Stimulated activated CD8-positive, alpha-beta memory T cell treated with anti-CD3 and anti-CD28 coated beads, Interleukin-15, amount 100 ng/mL, for 48 hours (primary cell): ENCODE measurements at places on chromosomes 1 and 21.

DNA sequence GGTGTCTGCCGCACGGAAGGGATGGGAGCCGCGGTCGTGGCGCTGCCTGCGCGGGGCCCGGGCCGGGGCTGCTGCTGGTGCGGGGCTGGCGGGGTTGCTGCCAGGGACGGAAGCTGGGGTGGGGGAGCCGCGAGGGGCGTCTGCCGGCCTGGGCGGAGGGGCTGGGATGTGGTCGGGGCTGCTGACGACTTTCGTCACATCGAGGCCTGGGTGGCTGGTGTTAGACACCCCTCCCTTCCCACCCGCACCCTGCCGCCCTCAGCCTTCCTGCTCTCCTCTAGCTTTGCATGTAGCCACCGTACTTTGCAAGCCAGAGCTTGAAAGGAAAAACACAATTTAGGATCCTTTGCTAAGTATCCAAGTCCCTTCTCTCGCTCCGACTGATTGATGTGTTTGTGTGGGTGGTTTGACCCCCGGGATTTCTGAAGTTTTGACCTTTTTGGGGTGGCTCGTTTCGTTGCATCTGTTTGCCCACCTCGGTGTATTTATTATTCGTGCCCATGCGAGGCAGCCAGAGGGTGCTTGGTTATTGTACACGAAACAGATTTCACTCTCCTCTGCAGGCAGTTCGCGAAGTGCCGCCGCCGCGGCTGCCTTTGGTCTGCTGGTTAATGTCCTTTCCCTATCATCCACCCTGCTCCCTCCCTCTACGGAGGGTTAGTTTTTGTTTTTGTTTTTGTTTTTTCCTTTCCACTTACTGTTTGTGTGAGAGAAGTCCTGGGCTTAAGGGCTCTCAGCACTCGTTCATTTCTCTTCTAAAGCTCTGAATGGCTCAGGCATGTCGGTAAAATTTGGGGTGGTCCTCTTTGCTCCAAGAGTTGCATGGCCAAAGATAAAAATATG, 868 bp downstream of the C1orf21 start:
- DNase-seq, result peak; percentile 27

DNA sequence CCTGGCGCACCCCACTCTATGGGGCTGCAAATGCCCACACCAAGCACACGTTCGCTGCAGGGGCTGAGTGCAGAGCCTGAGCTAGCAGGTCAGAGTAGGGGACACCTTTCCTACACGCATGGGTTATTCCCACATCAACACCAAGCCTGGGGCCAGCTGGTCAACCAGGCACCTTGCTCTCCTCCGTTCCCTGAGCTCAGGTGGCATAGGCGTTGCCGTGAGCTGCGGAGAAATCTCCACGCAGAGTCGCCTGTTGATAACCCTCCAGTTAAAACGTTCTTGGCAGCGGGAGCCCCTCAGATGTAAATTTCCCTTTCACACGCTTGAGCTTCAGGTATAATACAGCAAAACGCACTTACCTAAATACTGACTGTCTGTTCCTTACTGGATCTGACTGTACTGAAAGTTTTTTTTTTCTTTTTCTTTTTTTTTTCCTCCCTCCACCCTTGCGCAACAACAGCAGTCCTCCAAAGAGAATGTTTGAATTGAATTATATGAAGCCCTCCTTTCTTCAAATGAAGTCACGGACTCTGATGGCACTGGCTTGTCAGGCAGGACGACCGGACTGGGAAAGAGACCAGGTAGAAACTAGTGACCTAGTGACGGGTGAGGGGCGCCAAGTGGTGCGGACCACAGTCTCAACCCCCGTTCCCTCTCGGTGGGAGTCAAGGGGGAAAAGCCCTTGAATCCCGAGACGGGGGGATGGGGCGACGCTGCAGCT, 2.1 kb downstream of the BRINP3 start:
- no peak for DNase-seq

- no peak for DNase-seq
These were observed 58.9 kb downstream of the LHX4 start for GRCh38 chr1:180288940-180289339.

DNA sequence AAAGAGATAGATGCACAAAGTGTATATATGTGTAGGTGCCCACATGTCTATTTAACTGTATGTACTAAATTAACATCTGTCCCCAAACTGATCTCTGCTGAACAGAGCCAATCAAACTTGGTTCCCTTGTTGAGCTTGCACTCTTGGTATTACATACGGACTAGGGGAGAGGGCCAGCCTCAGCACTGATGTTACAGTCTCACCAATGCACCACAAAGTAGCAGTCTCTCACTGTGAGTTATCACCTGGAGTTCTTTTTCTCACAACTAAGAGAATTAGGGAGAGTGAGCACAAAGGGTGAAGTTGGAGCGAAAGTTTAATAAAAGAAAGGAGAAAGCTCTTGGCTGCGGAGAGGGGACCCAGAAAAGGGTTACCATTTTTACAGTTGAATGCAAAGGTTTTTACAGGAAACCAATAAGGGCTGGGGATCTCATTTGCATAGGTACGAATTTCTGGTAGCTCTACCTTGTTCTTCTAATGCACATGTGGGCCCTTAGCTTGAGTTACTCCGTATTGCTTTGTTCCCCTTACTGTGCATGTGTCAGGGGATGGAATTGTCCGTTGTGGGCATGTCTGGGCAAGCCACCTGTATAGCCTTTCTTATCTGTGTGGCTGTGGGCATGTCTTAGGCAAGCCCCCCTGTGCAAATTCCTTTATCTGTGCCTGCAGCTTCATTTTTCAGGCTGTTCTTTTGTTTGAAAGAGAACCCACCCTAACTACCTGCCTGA, 13.3 kb upstream of the CHI3L2 start:
- DNase-seq, result no peak

- DNase-seq, result no peak
These were observed 29.8 kb downstream of the PYHIN1 start for GRCh38 chr1:158961178-158961577.

DNA sequence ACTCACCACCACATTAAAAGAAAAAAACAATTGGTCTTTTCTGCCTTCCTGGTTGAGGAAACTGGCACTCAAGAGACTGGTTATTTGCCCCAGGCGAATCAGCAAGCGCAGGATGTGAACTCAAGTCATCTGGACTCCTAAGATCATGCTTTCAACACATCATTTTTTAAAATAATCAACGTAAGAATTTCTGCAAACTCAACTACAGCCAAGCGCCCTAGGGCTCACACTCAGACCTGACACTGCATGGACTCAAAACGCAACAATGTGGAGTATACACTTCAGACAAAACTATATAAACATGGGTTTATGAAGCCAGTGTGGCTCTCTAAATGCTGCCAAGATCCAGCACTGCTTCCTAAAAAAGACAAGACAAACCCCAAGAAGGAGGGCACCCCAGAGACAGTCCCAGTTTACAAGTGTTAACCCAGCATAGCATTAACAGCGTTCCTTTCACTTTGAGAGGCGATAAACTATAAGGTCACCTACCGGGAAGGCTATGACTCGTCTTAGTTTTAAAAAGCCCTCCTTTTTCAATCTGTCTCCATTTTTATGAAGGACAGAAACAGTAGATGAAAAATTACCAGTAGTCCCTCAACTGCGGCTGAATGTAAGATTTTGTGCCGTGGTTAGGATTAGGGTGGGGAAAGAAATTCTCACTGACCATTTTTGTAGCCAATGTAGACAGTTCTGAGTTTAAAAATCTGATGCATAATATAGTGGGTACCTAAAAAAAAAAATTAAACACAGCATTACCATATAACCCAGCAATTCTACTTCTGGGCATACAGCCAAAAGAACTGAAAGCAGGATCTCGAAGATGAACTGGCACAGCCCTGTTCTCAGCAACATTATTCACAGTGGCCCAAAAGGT, 54.8 kb downstream of the SIPA1L2 start:
- no peak for DNase-seq

- no peak for DNase-seq
These were observed 19.6 kb downstream of the KANK4 start for GRCh38 chr1:62299426-62300200.

GRCh38 chr1:189656628-189657530, 820.8 kb downstream of the BRINP3 start:
- no peak for DNase-seq

DNA sequence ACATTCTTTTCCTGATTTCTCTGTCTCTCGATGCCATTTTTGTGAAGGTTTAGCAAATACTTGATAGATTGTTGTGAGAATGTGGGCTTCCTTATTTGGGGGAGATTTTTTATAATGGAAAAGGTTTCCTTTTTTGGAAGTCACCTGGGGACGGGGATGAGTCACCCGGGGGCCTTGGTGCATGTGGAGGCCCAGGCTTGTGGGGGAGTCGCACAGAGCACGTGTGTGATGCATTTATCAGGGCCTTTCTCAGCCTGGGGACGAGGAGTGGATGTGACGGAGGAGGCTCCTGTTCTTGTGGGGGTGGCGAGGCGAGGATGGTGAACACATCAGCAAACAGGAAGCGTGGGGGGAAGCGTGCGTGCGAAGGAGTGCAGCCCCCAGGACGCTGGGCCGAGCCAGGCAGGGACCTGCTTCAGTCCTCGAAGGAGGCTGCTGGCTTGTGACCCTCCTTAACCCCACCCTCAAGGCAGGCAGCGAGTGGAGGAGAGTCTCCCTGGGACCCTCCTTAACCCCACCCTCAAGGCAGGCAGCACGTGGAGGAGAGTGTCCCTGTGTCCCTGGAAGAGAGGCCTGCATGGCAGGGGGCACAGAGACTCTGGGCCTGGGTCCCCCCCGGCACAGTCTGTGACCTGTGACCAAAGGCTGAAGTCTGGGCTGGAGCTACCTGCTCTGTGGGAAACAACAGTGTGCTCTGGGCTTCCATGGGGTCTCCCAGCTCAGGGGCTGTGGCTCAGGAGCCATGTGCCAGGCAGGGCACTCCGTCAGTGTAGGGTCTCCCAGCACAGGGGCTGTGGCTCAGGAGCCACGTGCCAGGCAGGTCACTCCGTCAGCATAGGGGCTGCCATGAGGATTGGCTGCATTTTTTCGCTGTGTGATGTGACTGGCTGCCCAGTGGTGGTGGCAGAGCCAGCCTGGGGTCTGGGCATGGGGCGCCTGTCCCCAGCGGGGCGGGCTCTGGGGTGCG, 57.2 kb downstream of the AGPAT3 start:
- DNase-seq, result peak; percentile 61
